Femur (tissue), 1 donor: ENCODE measurements at places on chromosomes 7 and 10.

- DNase-seq = no peak
These were observed 10.3 kb upstream of the OCM start for GRCh38 chr7:5870311-5870710.

DNA sequence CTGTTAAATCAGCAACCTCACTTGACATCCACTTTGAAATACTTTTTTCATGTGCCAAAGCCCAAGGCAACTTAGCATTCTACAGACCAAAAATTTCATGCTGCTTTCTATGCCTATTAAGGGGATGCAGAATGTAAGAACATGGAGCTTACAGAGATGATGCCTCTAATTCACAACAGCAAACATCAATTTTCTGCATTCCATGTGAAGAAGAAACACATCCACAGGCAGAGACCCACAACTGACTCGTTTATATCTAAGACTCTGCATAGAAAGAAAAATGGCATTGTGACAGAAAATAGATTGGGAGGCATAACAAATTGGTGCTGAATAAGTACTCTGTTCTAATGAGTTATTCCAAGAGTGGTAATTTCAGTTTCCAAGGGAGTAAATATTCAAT, 107.6 kb downstream of the SGMS1 start:
- DNase-seq = no peak

GRCh38 chr10:129505500-129506075, 38.5 kb downstream of the MGMT start:
- no peak for DNase-seq

DNA sequence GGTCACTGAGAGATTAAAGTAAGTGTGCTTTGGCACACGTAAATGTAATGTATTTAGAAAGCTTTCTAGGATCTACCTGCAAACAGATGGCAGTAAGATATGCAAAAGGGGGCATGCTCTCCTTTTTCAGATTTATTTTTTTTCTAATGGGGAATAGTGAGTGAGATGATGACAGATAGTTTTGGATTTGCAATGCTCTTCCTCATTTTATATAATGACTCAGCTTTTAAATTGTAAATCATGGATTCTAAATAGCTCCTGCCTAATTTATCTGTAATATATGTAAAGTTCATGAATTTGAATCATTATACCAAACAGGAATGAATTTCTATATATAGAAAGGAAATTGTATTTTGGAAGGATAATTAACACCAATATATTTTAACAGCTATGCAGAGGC, 961.6 kb upstream of the LRRTM3 start:
- no peak for DNase-seq

GRCh38 chr7:14576578-14576977, 326.0 kb downstream of the DGKB start:
- DNase-seq = no peak

DNA sequence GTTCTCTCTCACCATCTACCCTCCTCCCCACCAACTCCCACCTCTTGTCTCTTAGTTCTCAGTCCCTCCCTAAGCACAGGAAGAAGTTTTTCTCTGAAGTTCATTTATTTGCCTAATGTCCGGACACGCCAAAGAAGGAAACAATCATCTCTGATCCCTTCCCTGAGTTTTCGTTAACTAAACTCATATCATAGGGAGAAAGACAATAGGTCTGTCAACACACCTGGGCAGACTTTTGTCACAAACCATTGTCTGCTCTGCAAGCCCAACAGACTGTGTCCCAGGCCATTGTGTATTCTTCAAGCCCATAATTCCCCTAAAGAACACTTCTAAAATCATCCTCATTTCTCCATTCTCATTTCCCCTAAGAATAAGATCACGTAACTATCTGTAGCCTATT, 691.0 kb upstream of the MBL2 start:
- DNase-seq = no peak

DNA sequence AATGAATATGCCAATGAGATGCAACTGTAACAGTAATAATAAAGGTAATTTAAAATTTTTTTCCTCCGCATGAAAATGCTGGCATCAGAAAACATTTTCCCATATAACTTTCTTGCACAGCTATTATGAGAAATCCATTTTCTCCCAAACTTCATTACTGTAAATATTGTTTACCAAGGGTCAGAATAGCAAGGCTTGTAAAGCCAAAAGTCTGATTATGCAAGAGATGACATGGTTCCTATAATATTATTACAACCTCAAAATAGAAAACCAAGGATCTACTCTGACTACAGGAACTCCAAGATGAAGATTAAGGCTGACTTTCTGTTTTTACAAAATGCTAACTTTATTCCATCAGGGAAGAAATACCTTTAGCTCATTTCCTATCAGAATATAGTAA, 162.7 kb upstream of the CDK1 start:
- no peak for DNase-seq

DNA sequence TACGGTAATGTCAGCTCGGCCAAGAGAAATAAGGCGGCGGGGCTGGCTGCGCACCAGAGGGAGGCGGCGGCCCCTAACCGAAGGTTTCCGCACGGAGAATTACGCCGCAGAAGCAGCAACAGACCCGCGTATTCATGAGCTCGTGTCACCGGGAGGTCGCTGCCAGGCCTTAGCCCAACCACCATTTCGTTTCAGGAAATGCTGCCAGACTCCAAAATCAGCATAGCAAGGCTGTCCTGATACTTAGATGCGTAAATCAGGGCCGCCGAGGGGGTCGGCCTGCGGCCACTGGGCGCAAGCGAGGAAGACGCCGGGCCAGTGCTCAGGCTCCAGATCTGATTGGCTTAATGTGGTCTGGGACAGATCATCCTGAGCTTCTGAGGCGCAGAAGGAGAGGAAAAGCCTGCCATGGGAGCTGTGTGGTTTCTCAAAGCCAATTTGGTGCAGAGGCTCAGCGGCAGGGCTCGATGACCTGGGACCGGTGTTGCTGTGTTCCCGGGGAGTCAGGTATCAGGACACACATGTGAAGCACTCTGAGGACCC, 247.9 kb downstream of the BAMBI start:
- DNase-seq = peak; percentile 83

DNA sequence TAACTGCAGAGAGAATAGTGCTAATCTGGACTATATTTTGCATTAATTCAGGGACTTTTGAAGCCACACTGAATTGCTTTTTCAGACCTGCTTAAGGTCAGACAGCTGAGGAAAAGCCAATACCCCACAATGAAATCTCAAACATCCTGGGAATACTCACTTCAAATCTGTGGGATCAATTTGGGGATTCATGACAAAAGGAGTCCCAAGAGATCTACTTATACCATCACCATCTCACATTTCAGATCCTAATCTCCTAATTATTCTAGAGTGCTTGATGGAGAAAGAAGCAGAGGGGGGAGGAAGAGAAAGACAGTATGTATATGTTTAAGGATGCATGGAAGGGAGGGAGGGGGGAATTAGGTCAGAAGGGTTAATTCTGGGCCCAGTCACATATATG, 202.2 kb downstream of the CACNA2D1 start:
- no peak for DNase-seq
